ENCODE measurements at places on chromosomes 1 and 21.

GRCh38 chr1:167484726-167485502 lies 33.4 kb downstream of the CD247 start:
- no peak for DNase-seq

GRCh38 chr21:33455686-33456446 lies 23.9 kb downstream of the TMEM50B start:
- DNase-seq, result no peak

DNA sequence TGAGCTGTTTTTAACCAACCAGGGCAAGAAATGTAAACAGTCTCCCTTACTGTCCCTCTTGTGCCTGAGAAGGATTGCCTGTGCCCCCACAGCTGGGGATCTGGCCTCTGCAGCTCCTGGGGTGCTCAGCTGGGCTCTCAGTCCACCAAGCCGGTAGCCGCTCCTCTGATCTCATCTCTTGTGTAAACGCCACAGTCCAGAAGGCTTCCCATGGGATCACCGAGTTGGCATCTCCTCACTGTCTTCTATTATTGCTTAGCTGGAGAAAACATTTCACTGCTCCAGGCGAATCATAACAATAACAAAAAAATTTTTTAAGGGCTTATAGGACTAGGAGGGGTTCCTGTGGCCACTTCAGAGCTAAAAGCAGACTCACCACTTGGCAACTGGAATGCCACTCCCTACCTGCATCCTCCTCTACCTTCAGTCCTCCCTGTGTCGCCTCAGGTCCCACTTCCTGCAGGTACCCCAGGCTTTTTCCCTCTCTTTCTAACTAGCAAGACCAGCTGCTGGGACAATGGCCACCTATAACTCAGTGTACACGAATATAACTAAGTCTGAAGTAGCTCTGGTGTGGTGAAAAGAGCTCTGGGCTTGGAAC lies 75.8 kb downstream of the ATP1A1 start:
- DNase-seq, result no peak

GRCh38 chr1:34419663-34420136 lies 243.0 kb downstream of the C1orf94 start:
- DNase-seq, result no peak

DNA sequence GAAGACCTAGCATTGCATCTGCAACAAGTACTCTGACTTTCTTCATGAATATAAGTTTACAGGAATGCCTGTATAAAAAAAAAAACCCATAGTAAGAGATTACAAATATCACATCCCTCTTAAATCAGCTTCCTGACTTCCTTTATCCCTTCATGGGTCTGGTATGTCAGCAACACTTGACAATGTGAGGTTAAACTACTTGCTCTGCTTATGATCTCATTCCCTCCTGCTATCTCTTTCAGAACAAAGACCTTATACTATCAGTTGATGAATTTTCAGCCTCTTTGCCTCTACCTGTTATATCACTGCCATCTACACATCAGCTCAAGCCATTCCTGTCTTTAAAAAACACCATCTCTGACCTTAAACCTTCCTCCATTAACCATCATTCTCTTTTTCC lies 130.9 kb upstream of the SAMSN1 start:
- DNase-seq, result no peak

DNA sequence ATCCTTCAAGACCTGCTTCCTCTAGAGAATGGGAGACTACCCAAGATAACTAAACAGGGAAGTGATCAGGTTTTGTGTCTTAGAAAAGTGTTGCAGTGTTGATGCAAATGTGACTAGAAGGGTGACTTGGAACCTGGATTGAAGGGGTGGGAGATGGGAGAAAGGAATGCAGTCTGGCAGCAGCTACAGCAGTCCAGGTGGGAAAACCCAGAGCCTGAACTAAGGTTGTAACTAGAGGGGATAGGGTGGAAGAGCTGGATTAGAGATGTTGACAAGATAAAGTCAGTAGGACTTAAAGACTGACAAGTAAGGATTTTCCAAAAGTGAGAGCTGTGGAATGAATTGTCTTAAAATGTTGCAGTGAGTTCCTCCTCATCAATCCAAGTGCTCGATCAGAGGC lies 7.1 kb upstream of the SHISA4 start:
- no peak for DNase-seq

DNA sequence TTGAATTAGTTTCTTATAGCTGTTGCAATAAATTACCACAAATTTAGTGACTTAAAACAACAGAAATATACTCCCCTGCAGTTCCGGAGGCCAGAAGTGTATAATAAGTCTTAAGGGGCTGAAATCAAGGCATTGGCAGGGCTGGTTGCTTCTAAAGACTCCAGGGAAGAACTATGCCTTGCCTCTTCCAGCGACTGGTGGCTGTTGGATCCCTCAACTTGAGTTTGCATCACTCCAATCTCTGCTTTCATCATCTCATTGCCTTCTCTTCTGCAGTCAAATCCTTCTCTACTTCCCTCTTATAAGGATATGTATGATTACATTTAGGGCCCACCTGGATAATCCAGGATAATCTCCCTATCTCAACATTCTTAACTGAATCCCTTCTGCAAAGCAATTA lies 19.1 kb upstream of the MED18 start:
- DNase-seq, result no peak

GRCh38 chr1:237235091-237235490 lies 193.1 kb downstream of the RYR2 start:
- DNase-seq, result no peak

- DNase-seq, result no peak
These were observed 2.5 kb downstream of the KIF21B start for GRCh38 chr1:201020721-201021629.

- no peak for DNase-seq
These were observed 8.2 kb upstream of the AVPR1B start for GRCh38 chr1:206125346-206125745.

- no peak for DNase-seq
These were observed 237.9 kb downstream of the HLX start for GRCh38 chr1:221117133-221117532.

DNA sequence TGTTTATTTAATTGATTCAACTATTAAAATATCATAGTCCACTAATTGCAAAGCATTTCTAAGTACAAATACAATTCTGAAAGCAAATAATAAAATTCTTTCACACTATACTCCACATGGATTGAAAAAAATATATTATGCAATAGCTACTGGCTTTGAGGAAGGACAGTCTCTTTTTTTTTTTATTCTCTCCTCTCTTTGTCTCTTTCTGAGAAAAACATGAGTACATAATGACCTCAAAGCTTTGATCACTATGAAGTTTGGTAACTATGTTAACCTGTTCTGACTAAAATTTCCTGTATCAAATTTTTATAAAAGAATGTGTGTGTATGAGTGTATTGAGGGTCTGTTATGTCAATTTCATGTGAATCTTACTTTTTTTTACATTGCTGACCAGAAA lies 96.2 kb downstream of the RGS2 start:
- no peak for DNase-seq

DNA sequence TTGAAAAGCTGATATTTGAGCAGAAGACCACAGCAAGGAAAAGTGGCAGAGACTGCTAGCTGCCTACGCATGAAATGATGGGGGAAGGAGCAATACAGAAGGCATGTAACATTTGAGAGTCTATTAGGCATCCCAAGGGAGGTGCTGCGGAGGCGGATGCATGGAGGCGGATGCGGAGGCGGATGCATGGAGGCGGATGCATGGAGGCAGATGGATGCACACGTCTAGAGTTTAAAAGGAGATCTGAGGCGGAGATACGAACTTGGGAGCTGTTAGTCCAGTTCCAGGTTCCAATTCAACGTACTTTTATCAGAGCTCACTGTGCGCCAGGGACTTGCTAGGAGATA lies 744 bp upstream of the DDX20 start:
- DNase-seq, result no peak

DNA sequence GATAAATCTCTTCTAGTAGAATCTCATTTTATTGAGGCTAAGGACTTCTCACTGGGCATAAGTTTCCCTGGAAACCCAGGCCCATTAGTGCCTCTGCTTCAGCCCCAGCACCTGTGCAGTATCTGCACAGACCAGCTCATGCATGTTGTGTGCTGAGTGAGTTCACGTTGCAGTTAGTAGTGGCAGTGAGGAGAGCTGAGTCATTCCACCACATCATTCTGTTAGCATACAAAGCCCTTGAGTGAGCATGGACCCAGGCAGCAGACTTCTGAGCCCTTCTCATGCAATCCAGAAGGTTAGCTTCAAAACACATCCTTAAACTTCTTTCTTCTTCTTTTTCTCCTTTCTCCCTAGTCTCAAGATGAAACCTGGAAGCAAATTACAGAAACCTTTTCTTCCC lies 45.8 kb upstream of the NTPCR start:
- no peak for DNase-seq
